BJ (cell line): ENCODE measurements at places on chromosomes 7 and 10.

DNA sequence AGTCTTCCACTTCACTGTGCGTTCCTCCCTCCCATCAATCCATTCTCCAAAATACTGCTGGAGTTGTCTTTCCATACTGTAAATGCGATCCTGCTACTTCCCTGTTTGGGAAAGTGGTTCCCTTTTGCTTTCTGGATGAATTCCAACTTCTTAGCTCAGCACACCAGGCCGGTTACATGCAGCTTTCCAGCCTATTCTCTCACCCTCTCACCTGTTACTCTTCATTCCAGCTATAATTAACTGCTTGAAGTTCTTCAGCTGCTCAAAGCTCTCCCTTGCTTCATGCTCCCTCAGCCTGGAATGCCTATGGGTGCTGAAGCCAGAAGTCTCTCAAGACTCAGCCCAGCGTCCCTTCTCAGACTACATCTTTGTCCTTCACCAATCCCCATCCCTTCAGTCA lies 6.0 kb upstream of the ZNRF2 start:
- DNase-seq = no peak

GRCh38 chr10:56537984-56538383 lies 176.9 kb upstream of the ZWINT start:
- no peak for DNase-seq

DNA sequence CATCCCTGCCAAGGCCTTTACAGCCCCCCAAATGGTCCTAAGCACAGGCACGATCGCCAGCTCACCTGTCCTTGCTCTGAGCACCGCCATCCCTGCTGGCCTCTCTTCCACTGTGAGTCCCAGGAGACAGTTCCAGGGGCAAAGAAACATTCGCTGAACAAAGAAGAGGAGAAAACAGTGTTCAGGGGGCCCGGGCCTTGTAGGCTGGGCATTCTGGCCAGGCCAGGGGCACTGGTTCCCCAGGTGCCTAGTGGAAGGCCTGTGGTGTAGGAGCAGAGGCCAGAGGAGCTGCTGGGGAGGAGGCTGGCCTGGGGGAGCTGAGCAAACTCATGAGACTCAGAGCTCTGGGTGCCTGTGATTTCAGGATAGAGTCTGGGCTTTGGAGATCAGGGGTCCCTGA lies 22.6 kb downstream of the AQP1 start:
- DNase-seq = no peak

DNA sequence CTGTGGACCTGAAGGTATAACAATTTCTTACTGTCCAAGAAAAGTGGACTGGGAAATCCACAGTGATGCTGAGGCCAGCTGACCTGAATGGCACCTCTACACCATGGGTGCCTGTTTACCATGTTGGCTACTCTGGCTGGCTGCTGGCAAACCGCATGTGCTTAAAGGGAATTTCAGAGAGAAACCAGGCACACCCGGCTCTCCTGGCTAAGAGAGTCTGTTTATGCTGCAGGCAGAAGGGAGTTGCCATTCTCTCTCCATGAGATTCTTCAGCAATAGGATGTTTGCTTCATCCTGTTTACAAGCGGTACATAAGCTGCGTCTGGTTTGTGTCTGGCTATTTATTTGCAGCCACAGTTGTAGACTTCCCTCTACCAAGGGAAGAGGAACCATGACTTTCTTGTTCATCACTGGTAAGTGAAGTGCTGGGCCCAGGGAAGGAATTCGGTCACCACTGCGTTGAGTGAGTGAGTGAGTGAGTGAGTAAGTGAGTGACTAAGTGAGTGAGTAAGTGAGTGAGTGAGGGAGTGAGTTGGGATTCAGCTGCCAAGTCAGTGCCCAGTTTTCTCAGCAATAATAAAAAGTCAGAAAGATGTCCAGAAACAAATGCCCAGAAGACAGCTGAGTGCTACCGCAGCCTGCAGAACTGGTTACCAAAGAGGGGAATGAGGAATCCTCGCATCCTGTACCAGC lies 90.4 kb downstream of the COBL start:
- no peak for DNase-seq

GRCh38 chr7:155669717-155670505 lies 25.4 kb downstream of the RBM33 start:
- DNase-seq = no peak

DNA sequence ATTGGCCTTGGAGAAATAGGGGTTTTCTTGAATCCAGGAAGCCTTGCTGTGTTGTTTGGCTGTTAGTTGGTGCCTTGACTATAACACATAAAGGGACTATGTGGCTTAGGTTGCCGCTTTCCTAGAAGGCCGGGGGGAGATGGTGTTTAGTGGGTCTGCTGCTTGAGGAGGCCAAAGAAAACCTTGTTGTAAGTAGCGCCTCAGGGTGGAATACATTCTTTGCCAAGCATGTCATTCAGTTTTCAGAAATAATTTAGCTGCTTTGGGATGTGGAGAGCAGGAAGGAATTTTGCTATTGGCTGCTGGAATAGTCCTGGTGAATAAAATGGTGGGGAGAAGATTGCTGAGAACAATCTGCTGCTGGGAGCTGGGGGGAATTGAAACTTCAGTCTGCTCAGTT lies 132.9 kb upstream of the WNT16 start:
- no peak for DNase-seq

- no peak for DNase-seq
Observed at GRCh38 chr7:68256295-68256694, 1259.7 kb downstream of the TYW1 start.

DNA sequence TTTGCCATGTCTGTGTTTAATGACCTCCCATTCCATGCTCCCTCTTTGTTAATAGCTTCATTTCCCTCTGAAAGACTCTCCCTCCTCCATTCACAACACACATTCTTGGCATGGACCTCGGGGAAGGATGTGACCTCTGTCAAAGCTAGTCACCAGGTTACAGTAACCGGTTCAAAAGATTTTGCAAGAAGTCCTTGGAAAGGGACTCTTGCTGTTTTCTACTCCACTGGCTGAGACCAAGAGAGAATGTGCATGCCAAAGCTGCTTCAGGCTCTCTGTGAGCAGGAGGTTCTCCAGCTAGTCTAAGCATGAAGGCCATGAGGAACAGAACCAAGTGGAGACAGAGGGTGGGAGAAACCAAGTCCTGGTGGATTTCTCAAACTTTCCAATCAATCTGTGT lies 732.6 kb downstream of the CCSER2 start:
- DNase-seq = no peak

- no peak for DNase-seq
Observed at GRCh38 chr7:104992306-104992705, 21.7 kb upstream of the KMT2E start.

- DNase-seq = peak; percentile 93
Observed at GRCh38 chr10:69696073-69696731, 66.2 kb downstream of the FAM241B start.

DNA sequence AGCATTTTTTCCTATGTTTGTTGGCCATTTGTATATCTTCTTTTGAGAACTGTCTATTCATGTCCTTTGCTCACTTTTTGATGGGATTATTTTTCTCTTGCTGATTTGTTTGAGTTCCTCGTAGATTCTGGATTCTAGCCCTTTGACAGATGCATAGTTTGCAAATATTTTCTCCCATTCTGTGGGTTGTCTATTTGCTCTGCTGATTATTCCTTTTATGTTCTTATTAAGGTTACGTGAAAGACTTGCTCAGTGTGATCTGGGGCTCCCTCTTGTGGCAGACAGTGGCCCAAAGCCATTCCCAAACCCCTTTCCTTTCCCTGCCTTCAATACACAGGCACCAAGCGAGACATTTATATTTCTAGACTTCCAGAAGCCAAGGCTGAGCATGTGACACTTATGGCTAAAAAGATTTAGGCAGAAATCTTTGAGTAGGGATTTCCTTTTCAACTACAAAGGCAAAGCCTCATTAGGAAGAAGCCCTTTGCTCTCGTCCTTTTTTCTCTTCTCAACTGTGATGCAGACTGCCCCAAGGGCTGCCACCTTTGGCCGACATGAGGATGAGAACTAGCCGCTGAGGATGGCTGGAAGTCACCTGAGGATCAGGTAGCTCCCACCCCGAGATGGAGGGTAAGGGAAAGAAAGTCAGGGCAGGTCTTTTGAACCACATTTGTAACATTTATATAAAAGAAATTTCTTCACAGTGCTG lies 23.6 kb downstream of the ST8SIA6 start:
- DNase-seq = peak; percentile 33

DNA sequence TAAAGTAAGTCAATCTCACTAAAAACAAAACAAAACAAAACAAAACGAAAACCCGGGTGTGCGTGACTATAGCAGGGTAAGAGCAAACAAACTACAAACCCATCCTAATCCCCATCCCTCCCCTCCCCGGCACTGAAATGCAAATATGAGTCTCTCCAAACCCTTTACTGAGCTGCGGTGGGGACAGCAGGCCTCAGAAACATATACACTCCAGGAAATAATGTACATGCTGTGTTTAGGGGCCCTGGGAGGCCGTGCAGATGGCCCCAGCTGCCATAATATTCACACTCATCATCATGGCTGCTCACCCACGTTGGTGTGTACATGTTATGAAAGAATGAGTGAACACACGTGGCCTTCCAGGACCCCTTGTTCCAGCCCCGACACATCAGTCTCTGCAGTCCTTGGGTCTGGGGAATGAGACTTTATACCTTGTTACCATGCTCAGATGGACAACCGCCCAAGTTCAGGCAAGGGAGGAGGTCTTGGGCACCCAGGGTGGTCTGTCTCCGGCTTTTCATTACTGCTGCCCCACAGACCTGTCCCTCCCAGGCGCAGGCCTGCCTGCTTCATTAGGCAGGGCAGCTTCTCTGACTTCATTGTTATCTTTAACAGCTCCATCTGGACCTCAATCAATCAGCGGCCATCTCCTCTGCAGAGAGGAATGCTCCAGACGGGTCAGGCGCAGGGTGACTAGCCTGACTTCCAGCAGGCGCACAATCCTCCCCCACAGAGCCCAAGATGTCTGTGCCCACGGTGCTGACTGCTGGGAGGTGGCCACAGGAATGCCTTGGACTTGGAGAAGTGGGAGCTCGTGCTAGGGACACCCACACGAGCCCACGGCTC lies 20.6 kb downstream of the HSPA12A start:
- DNase-seq = no peak

DNA sequence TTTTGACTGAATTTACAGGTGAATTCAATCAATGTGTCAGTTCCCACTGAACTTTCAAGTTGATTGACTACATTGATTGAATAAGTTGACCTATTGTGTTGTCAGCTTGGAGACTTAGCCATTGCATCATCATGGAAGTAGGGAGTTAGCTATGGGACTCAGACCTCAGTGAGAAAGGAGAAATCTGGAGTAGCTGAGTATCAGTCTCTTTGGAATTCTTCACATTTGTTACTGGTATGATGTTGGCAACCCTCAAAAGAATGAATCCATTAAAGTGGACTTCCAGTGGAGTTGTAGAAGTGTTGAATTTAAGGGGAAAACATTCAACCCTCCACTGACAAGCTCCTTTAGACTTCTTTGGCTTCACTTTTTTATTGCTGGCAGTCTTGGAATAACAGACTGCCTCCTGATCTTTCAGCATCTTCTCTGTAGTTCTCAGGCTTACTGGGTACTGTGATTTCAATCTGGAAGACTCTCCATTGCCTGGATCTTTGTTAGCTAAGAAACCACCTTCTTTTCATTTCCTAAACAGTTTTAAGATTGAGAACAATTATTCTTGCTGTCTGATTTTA lies 160.3 kb upstream of the NRP1 start:
- no peak for DNase-seq

DNA sequence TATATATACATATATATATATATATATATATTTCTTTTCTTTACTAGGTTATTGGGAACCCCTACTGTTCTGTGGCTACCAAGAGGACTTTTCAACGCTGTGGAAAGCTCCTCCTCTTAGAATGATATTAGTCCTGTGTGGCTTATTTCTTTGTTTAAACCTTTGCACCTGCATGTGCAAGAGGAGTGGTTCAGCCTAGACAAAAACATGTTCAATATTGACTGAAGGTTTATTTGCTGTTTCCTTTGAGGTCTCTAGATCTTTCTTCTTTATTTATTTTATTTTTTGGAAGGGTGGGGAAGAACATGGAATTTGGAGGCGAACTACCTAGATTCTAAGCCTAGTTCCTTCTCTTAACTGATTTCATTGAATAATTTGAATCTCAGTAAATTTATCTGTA lies 118.1 kb downstream of the GNAT3 start:
- DNase-seq = no peak

DNA sequence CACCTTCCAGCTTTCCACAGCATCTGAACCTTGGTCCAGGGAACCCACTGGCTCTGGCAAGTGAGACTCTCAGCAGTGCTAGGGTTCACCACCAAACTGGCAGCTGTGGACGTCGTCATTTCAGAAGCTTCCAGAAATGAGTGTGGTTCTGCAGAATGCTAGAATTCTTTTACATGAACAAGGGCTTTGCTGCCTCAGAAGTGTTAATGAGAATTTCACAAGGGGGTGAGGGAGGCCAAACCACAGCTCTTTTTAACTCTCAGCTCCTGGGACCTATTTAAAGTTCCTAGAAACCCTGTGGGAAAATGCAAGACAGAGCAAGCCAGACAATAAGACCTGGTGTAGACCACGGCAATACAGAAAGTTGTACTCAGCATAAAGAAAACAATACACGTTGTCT lies 129.3 kb upstream of the BET1 start:
- DNase-seq = no peak

GRCh38 chr10:85864173-85864549 lies 502.4 kb downstream of the GRID1 start:
- no peak for DNase-seq

DNA sequence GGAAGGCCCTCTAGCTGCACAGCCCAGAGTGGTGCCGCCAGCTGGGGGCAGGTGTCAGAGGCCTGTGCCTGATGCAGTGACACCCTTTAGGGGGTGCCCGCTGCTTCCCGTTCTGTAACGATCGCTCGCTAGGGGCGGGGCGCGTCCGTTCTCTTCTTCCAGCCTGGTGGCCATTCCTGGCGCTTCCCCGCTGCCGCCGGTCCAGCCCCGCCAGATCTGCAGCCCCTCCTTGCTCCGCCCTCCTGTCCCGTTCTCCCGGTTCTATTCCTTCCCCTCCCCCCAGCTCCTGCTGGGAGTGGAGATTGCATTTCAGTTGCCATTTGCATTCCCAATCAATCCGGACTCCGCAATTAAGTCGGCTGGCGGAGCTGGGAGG lies 39.2 kb downstream of the AGAP3 start:
- DNase-seq = no peak

- no peak for DNase-seq
Observed at GRCh38 chr10:103602028-103602851, 108.7 kb downstream of the NEURL1 start.

- DNase-seq = no peak
Observed at GRCh38 chr10:52900593-52900992, 128.0 kb upstream of the MBL2 start.
